Activated CD4-positive, alpha-beta T cell treated with anti-CD3 and anti-CD28 coated beads, Interleukin-2, amount 10 ng/mL, durations not matched to agents 24 days and 14 days (primary cell): ENCODE measurements at places on chromosomes 3 and 15. TPM values are rescaled to one million over a fixed set of nuclear protein-coding genes. Genes with fewer than 3 reads are reported as not detected.

SLC2A2 gene
- not detected in 2 replicates for total RNA-seq

UBE3A gene
- total RNA-seq: 110 and 116 TPM in 2 replicates

- peak; percentile 89 for DNase-seq
- peak overlapping the region; percentile 94 for H3K4me3 ChIP-seq
- H3K27me3 ChIP-seq: no peaks in the 10 kb centered on the region
- H3K36me3 ChIP-seq: peaks cover 66% of the 10 kb centered on the region
- peak overlapping the region; percentile 100 for H3K27ac ChIP-seq
- peaks cover 47% of the 10 kb centered on the region for H3K4me1 ChIP-seq
Observed at GRCh38 chr15:44711743-44712345, 527 bp downstream of the B2M start.

- no peak for DNase-seq
- H3K27ac ChIP-seq: no peak overlapping the region
- no peak overlapping the region for H3K4me3 ChIP-seq
- no peaks in the 10 kb centered on the region for H3K27me3 ChIP-seq
- H3K4me1 ChIP-seq: peaks cover 41% of the 10 kb centered on the region
Observed at GRCh38 chr3:136898549-136898948, 36.5 kb downstream of the NCK1 start.

GRCh38 chr3:178672275-178672674, 136.0 kb downstream of the KCNMB2 start:
- no peaks in the 10 kb centered on the region for H3K36me3 ChIP-seq
- H3K4me3 ChIP-seq: no peak overlapping the region
- H3K27ac ChIP-seq: no peak overlapping the region
- H3K4me1 ChIP-seq: no peaks in the 10 kb centered on the region
- no peak for DNase-seq

DNA sequence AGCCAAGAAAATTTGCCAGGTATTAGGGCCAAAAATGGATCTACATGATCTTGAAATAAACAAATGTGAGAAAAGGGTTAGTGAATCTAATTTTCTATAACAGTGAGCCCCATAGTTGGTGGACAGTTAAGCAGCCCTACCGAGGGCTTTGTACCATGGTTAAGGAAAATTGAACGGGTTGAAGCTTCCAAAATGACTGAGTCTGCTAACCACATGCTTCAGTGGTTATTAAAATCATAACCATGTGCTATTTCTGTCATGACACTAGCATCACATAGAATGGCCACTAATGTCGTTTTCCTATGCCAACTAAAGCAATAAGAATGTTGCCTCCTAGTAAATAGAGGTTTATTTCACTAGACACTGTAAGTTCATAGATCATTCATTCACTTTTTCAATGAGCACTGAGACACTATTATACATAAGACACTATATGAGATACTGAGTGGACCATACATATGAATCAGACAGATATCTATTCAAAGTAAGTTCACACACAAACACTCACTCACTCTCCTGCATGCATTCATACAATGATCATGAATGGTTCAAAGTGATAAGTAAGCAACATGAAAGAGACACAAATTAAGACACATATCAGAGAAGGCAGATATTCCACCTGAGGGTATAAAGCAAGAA, 4.3 kb downstream of the SST start:
- no peak overlapping the region for H3K27ac ChIP-seq
- no peak overlapping the region for H3K4me3 ChIP-seq
- DNase-seq: no peak
- H3K27me3 ChIP-seq: peaks cover 46% of the 10 kb centered on the region

DNA sequence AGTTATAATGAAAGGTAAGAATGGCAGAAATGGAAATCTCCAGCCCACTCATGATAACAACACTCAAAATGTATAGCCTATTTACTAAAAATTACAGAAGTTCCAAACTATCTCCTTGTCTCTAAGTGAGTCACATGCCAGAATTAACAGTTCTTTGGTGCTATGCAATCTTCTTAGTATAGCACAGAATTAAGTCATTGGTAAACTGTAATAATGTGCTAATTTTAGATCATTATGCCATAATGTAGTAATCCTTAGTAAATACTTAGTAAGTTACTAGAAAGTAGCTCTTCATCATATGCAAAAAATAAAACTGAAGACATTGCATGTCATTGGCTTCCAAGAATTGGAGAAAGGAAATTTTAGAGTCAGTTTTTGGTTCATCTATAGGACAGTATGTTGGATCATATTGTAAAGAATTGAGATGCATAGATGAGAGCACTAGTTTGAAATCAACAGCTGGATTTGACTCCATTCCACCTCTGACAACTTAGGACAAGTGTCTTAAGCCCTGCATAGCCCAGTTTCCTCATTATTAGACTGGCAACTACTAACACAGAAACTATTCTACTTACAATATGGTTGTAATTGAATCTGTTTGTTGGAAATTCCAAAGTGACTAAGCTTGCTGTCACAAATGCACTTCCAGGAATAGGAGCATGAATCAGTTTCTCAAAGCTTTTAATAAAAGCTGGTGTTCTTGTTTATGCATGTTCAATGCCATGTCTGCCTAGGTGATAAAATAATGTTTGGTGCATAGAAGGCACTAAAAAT, 40.1 kb upstream of the CD47 start:
- H3K4me3 ChIP-seq: peak overlapping the region; percentile 57
- H3K27me3 ChIP-seq: no peaks in the 10 kb centered on the region
- peaks cover 81% of the 10 kb centered on the region for H3K4me1 ChIP-seq
- peaks cover 81% of the 10 kb centered on the region for H3K36me3 ChIP-seq

DNA sequence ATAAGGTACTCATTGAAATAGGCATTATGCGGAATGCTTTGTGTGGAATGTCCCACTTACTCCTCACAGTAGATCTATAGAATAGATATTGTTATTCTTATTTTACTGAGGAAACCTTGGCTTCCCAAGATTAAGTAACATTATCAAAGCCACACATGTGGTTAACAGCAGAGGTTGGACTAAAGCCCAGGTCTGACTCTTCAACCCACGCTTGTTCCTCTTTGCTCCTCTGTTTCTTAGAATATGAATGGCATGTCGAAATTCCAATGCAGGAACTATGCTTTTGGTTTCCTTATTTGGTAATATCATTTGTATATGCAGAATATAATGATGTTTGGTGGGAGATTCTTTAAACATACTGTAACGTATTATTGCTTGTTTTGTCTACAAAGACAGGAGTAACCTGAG, 818.8 kb upstream of the LMCD1 start:
- DNase-seq: no peak
- no peaks in the 10 kb centered on the region for H3K27me3 ChIP-seq
- no peak overlapping the region for H3K27ac ChIP-seq
- no peak overlapping the region for H3K4me3 ChIP-seq

GRCh38 chr3:116994351-116994879, 284.8 kb downstream of the TUSC7 start:
- no peaks in the 10 kb centered on the region for H3K36me3 ChIP-seq
- H3K4me1 ChIP-seq: no peaks in the 10 kb centered on the region
- no peaks in the 10 kb centered on the region for H3K27me3 ChIP-seq
